BJ (cell line): ENCODE measurements at places on chromosomes 16 and 17.

DNA sequence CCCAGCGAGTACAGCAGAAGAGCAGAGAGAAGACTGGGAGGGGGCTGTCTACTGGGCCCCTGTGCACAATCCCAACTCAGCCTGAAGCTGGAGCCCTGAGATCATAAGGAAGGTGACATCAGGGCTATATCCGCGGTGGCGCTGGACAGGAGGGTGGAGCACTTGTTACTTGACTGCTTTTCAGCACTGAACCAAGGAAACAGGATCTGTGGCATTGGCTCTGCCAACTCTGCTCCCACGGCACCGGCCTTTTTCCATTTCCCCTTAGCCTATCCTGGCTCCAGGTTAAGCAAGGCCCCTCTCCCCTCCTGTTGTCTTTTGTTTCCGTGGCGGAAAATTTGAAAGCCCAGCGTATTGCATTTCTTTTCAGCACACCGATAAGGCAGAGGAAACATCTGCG lies 125.0 kb upstream of the IRX3 start:
- DNase-seq: no peak

- no peak for DNase-seq
Measured at GRCh38 chr17:4769628-4770027, 2.1 kb upstream of the TM4SF5 start.

DNA sequence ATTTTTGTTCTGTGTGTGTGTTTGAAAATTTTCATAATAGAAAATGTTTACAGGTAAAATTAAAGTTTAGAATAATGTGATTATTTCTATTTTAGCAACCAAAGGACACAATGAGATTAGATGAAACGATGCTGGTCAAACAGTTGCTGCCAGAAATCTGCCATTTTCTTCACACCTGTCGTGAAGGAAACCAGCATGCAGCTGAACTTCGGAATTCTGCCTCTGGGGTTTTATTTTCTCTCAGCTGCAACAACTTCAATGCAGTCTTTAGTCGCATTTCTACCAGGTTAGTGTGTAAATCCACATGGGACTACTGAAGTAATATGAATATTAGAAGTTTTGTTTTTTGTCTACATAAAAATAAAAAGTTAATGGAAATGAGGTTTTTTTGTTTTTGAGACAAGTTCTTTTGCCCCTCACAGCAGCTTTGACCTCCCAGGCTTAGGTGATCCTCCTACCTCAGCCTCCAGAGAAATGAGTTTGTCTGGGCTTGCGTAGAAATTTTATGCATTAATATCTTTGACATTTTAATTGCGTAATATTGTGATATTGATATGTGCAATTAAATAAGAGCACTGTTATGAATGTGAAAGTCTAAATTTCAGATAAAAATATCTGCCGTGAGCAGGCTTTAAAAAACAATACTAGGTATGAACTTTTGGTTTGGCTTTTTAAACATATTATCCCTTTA lies 68.5 kb downstream of the NF1 start:
- DNase-seq: no peak

DNA sequence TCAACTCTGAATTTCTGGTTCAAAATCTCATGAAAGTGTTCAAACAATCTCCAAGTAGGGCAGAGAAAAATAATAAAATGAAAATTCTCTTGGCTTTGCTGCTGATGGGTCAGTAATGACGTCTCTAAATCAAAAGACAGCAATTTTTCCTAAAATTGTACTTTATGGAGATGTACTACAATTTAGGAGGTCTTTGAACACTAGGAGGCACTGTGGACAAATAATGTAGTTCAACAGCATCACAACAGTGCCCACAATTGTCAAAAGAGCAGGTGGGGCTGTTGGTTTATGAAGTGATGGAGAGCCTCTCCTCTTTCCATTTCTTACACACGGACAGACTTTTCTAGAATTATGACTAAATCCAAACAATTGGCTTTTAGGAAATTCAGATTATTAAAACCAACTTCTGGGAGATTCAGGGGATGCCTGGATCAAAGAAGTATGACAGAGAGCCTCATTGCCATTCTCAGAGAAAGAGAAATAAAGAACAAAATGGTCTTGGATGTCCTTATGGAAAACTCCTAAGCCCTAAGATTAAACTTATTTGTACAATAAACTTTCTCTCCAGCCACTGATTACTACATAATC lies 23.8 kb downstream of the EZH1 start:
- no peak for DNase-seq

DNA sequence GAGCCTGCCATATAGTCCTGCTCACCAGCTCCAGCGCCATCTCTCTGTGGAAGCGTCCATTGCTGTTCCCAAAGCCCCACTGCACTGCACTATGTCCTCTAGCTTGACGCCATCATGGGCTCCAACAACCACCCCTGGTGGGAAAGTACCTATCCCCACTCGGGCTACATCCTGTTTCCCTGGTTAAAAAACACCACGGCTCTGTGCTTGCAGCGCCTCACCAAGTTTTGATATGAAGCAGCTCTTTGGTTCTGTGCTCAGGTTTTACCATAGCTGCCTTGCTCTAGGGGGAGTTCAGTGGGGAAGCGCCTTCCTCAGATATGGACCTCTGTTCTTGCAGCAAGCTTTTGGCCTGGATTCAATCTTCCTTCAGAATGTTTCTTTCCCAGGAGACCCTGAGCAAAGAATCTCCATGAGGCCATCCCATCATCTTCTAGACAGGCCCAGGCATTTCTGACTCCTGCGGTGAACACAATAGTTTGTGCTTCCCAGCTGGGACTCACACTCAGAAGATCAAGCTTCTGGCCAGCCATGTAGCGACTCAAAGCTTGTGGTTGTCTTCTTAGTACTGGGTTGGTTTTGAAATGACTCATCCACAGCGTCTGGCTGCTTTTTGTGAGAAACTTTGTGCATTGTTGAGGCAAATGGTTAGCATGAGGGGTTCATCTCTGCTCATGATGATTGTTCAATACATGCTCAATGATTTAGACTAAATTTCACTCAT lies 39.5 kb downstream of the DYNLRB2 start:
- no peak for DNase-seq
